ENCODE measurements at places on chromosomes 5 and 9.

DNA sequence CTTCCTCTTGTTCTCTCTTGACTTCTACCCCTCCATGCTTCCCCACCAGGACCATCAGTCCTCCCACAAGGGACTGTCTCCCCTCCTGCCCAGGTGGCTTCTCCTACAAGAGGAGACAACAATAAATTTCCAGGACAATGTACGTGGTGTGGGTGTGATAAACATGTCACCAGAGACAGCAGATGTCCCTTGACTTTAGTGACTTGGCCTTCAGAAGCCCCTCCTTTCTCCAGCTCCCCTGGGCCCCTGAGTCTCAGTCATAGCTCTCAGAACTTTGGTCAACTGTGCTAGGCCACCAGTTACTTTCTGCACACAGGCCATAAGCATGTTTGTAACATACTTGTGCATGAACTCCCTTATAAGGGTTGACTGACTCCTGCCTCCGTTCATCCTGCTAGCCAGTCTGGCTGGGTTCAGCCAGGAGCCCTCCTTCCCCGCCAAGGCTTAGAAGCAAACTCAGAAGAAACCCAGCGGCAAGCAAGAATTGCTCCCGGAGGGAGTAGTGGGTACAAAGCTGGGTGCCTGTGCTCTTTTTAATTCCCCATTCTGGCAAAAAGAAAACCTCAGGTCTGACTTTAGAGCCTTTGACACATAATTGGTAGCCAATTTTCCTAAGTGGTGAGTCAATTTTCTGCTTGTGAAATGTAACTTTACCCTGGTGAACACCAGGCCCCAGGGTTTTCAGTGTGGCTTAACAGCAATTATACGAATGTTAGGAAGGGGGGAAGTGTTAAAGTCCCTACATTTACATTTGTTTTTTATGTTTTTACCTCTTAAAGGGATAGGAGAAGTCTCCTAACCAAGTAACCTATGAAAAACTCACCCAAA, 49.2 kb downstream of the EBF1 start:
- DNase-seq: no peak

GRCh38 chr9:94805585-94805984, 79.1 kb downstream of the AOPEP start:
- DNase-seq: peak; percentile 76

DNA sequence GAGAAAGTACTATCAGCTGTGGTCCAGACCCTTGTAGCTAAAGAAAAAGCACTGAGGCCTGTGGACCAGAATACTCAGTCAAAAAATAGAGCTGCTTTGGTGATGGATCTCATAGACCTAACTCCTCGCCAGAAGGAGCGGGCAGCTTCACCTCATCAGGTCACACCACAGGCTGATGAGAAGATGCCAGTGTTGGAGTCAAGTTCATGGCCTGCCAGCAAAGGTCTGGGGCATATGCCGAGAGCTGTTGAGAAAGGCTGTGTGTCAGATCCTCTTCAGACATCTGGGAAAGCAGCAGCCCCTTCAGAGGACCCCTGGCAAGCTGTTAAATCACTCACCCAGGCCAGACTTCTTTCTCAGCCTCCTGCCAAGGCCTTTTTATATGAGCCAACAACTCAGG, 8.9 kb downstream of the RAB24 start:
- no peak for DNase-seq

GRCh38 chr5:120103495-120103894, 360.6 kb upstream of the PRR16 start:
- DNase-seq: no peak

- DNase-seq: no peak
Measured at GRCh38 chr5:73968729-73969128, 342.7 kb downstream of the ARHGEF28 start.

GRCh38 chr5:7705261-7705660, 145.7 kb downstream of the CFAP90 start:
- DNase-seq: no peak

GRCh38 chr9:93730648-93731047, 154.3 kb downstream of the PHF2 start:
- no peak for DNase-seq

Measured in kidney glomerular epithelial cell (primary cell).